ENCODE measurements at places on chromosomes 1 and 21.

DNA sequence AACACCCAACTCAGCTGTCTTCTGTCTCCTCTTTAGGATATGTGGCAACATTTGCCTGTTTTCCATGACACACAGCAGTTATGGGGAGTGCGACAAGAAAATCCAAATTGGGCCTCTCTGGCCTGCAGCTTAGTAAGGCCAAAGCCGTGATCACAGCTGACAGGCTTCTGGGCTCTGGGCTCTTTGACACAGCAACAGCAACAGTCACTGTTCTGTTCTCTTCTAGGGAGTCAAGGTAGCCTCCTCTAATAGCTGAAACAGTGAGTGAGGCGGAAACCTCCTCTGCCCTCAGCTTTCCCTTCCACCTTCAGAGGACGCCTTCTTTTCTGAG lies 19.0 kb downstream of the CLCA1 start:
- DNase-seq: no peak

DNA sequence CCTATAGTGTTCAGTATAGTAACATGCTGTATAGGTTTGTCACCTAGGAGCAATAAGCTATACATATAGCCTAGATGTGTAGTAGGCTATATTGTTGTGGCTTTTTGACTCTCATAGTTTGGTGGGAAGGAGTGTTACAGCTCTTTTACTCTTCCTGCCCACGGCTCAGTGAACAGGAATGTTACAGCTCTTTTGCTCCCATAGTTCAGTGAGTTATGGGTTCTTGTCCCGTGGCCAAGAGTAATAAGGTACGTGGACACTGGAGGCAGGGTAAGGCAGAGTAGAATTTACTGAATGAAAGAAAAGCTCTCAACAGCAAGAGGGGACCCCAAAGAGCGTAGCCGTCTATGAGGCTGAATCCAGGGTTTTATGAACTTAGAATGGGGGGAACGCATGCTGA lies 734.3 kb downstream of the ADGRL2 start:
- DNase-seq: peak; percentile 37

DNA sequence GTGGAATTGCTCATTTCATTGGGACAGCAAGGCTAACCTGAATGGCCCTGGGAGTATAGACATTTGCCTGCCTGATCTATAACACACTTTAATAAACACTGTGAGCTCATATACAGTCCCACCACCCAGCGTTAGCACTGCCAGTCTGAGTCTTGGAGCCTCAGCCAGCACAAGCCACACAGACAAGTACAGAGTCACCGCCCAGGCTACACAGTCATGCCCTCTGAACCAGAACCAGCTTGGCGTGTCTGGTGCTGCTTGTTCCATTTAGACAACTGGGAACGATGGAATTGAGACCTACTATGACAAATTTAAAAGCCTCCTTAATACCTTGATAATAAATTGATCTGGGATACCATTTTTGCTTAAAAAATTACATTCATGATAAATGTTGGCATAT lies 31.6 kb downstream of the NID1 start:
- DNase-seq: no peak

DNA sequence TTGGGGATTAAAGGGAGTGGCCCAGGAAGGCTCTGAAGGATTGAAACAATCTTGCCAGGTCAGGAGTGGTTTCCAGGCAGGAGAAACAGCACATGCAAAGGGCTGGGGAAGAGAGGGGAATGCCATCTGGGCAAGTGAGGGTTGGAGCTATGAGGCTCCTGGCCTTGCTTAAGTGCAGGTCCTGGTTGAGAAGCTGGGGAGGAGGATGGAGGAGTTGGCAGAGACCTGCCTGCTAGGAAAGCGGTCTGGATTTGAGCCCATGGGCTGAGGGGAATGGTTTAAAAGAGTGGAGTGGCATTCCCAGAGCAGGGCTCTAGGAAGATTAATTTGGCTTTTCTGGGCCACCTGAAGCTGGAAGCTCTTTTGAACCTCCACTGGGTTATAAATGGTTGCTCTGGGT lies 9.2 kb downstream of the IGSF21 start:
- DNase-seq: no peak

GRCh38 chr1:83706354-83706938 lies 292.5 kb downstream of the TTLL7 start:
- no peak for DNase-seq

GRCh38 chr1:198056255-198056654 lies 100.5 kb upstream of the NEK7 start:
- DNase-seq: no peak

DNA sequence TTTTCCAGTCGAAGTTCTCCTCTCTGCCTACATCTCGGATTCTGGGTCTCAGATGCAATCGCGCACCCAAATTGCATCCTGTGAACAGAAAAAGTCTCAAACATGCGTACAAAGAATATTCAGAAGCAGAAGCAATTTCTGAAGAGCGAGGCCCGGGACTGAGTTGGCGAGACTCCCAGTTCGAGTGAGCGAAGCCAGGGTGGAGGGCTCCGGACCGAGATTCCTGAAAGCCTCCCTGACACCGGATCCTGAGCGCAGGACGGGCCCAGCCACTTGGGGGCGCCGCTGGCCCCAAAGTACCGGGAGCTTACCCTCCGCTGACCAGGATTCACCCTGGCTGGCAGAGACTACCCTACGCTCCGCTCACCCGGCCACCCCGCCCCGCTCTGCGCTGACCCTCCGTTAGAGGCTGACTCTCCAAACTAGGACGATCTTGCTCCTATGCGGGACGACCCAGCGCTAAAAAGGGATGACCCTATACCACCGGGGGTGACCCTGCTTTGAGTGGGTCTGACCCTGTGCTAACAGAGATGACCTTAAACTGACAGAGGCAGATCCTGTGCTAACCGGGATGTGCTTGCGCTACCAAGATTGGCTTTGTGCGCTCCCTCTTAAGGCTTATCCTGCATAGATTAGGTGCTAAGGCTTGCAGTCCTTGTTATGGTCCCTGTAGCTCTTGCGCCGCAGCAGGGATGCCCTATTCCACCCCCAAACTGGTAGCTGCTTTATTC lies 12.1 kb downstream of the FOXD2 start:
- DNase-seq: no peak

GRCh38 chr1:244705261-244706234 lies 52.6 kb downstream of the DESI2 start:
- DNase-seq: no peak

GRCh38 chr1:29584776-29585175 lies 348.5 kb downstream of the PTPRU start:
- peak; percentile 20 for DNase-seq

DNA sequence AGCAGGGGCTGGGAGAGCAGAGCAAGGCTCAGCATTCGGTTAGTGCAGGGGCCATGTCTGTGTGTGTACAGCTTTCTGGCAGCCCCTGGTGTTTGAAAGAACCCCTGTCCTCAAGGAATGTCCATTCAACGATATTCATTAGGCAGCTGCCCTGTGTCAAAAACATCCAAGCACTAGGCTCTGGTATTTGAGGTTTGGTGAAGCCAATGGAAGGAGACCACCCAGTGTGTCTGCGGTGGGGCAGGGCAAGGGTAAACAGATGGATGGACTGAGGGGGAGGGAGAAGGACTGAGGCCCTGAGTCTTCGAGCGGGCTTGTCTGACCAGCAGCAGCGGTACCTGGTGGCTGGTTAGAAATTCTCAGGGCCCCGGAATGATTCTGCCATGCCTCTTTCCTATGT lies 155.6 kb upstream of the KLHDC7A start:
- no peak for DNase-seq

GRCh38 chr1:10939654-10940450 lies 72.6 kb upstream of the TARDBP start:
- peak; percentile 27 for DNase-seq

- DNase-seq: peak; percentile 80
Measured at GRCh38 chr21:38241029-38241740, 15.6 kb upstream of the KCNJ15 start.

GRCh38 chr21:16912075-16912474 lies 600.8 kb upstream of the CXADR start:
- DNase-seq: peak; percentile 4

GRCh38 chr1:234579967-234580366 lies 30.0 kb downstream of the IRF2BP2 start:
- DNase-seq: no peak

GRCh38 chr1:20410503-20410902 lies 75.5 kb downstream of the CAMK2N1 start:
- no peak for DNase-seq

- DNase-seq: peak; percentile 84
Measured at GRCh38 chr1:24558902-24559791, 3.3 kb downstream of the NCMAP start.

- no peak for DNase-seq
Measured at GRCh38 chr1:29983321-29983720, 740.1 kb downstream of the MATN1 start.

DNA sequence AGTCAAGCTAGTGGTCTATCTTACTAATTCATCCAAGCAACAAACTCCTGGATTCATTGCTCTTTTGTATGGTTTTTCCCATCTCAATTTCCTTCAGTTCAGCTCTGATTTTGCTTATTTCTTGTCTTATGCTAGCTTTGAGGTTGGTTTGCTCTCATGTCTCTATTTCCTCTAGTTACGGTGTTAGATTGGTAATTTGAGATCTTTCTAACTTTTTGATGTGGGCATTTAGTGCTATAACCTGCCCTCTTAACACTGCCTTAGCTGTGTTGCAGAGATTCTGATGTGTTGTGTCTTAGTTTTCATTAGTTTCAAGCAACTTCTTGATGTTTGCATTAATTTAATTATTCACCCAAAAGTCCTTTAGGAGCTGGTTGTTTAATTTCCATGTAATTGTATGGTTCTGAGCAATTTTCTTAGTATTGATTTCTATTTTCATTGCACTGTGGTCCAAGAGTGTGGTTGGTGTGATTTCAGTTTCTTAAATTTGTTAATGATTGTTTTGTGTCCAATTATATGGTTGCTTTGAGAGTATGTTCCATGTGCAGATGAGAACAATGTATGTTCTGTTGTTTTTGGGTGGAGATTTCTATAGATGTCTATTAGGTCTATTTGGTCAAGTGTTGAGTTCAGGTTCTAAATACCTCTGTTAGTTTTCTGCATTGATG lies 154.6 kb downstream of the PLPPR5 start:
- DNase-seq: no peak

DNA sequence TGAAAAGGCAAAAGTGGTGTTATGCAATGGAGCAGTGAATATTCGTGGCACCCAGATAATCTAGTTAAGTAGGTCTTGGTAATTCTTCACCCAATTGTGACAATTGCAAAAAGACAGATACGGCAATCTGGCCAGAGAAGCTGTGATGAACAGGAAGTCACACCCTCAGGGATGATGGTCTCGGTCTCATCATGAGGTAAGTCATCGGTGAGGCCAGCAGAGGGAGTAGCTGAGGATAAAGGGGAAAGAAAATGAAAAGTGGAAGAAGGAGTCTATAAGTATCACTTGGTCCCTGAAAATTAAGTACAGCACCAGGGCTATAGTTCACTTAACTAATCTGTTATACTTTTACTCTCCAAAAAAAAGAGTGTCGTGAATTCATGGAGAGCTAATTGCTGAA lies 258.8 kb upstream of the NCAM2 start:
- DNase-seq: no peak

DNA sequence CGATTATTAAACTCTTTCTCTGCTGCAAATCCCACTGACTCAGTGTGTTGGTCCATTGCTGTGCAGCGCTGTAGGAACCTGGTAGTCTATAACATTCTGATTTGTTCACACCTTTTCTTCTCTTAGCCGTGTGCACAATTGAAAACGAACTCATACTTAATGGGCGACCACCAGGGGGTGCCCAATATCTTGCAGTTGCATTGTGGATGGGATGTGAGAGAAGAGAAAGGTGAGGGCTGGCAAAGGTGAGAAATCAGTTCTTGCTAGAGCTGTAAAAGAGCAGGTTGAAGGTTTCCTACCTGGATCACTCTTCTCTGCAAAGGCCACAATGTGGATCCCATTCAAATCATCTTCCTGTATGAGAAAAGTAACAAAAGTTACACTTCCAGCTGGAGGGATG lies 51.0 kb downstream of the CASQ2 start:
- DNase-seq: peak; percentile 27

GRCh38 chr1:19411612-19412011 lies 73.7 kb downstream of the CAPZB start:
- no peak for DNase-seq

DNA sequence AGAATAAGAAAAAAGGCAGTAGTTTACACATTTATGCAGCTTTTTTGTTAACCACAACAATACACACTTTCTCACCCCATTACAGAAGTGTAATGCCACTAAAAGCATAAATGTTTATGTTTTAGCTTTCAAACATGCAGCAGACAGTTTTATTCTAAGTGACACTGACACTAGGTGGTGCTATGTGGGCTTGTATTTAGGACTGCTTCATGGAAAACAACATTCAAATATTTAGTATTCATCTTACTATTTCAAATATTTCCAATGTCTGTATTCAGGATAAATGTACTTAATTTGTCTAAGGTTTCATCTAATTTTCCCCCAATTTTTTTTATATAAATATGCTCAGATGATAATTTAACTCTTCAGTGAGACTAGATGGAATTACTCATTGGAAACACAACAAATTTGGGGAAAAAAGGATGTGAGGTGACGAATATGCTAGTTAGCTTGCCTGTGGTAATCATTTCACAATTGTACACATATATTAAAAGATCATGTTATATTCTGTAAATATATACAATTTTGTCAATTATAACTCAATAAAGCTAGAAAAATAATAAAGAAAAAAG lies 71.4 kb downstream of the USP1 start:
- peak; percentile 42 for DNase-seq

GRCh38 chr1:156665539-156665938 lies 11.7 kb downstream of the NES start:
- no peak for DNase-seq

GRCh38 chr1:212699625-212700222 lies at the start of gene BATF3:
Gene BATF3, minus strand, starts transcription at chr1:212699840. Its CDS starts 78 bp downstream, at chr1:212699762.
- no peak for DNase-seq

GRCh38 chr21:46183910-46184624 lies at the start of gene SPATC1L:
Gene SPATC1L, minus strand, starts transcription at chr21:46184459. Its CDS starts 1,643 bp downstream, at chr21:46182816.
- DNase-seq: peak; percentile 90
